CD8-positive, alpha-beta memory T cell (primary cell): ENCODE measurements at places on chromosomes 3 and 15. TPM values are rescaled to one million over a fixed set of nuclear protein-coding genes. Genes with fewer than 3 reads are reported as not detected.
A peak's percentile ranks its signal among the peaks of the same experiment; 100 is the strongest.

DNA sequence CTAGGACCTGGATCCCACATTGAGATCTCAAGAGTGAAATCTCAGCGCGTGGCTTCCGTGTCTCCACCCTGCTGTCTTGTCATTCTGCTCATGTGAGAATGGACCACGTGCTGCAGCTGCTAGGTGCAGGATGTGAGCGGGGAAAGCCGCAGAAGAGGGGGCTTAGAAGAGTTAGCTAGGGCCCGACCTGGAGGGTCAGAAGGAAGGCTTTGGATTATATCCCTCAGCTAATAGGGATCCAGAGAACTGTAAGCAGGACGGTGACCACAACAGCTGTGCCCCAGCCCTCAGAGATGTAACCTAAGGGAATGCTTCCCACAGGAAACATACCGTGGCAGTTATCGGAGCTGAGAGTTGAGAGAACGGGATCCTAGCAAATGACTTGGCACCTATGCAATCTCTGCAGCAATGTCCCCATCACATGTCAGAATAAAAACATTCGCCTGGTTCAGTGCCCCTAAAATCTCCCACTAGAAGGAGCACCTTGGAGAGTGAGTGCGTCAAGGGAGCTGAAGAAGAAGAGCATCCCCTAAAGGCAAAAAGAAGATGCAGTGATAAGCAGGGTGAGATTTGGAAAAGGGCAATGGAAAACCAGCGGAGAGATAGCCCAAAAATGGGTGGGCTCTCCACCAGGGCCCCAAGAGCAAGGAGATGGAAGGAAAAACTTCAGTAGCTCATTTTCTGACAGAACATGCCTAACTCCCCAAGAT lies 76.9 kb upstream of the ST8SIA2 start:
- H3K27ac ChIP-seq: no peak overlapping the region
- H3K27me3 ChIP-seq: no peaks in the 10 kb centered on the region
- H3K36me3 ChIP-seq: no peaks in the 10 kb centered on the region
- no peaks in the 10 kb centered on the region for H3K4me1 ChIP-seq
- no peak for DNase-seq
- no peak overlapping the region for H3K4me3 ChIP-seq

DNA sequence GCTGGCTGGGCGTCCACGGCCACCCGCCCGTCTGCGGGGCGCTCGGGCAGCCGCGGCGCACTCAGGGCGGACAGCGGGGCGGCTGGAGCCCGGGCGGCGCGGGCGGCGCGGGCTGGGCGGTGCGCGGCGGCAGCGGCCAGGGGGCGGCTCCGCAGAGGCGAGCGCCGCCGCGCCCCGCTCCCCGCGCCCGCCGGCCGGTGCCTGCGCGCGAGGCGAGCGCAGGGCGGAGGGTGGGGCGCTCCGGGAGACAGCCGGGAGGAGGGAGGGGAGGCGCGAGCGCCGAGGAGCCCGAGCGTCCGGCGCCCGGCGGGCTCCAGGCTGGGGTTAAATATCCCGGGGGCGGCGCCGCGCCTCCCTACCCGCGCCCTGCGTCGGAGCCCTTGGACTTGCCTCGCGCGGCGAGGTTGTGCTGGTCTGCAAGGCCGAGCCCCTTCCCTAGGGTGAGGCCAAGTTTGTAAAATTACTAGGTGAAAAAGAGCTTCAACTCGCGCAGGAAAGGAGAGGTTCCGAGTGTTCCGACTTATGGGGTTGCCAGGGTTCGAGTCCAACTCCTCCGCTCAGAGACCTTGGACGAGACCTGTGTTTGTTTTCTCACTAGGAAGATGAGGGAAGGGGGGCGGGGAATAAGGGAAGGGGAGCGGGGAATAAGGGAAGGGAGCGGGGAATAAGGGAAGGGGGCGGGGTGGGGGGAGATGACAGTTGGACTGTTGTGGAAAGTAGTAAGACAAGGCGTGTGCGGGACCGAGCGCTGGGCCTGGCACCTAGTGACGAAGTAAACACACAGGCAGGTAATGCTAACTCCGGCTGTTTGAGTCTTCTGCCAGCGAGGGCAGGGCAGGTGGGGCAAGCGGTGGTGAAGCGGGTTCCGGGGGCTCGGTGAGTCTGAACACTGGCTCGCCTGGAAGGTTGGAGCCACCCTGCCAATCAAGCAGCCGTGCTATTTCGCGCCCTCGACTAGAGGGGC lies at the start of gene TNFAIP8L3:
Gene TNFAIP8L3, minus strand, starts transcription at position 301 of the 964 bp plus-strand sequence. CDS start 311 bp downstream, outside the sequence.
- DNase-seq: no peak
- H3K4me3 ChIP-seq: no peak within 1 kb of the TSS
- H3K27ac ChIP-seq: no peak within 1 kb of the TSS
- H3K4me1 ChIP-seq: no peaks in the 10 kb centered on the region

Gene CSPG5
- 0.53 TPM for total RNA-seq

Gene LINGO1
- not detected for total RNA-seq

- H3K4me3 ChIP-seq: no peak overlapping the region
- no peaks in the 10 kb centered on the region for H3K36me3 ChIP-seq
- H3K4me1 ChIP-seq: no peaks in the 10 kb centered on the region
- no peaks in the 10 kb centered on the region for H3K27me3 ChIP-seq
- DNase-seq: no peak
- H3K27ac ChIP-seq: no peak overlapping the region
These were observed 393.2 kb downstream of the SOX2 start for GRCh38 chr3:182104881-182105280.

- H3K27me3 ChIP-seq: no peaks in the 10 kb centered on the region
- DNase-seq: no peak
These were observed 244.3 kb downstream of the ZIC1 start for GRCh38 chr3:147653367-147653923.

- no peaks in the 10 kb centered on the region for H3K36me3 ChIP-seq
- H3K4me3 ChIP-seq: no peak overlapping the region
- DNase-seq: peak; percentile 15
These were observed 88.8 kb upstream of the ARHGEF3 start for GRCh38 chr3:56890448-56891091.

- DNase-seq: no peak
- no peak overlapping the region for H3K27ac ChIP-seq
- H3K4me1 ChIP-seq: no peaks in the 10 kb centered on the region
- no peak overlapping the region for H3K4me3 ChIP-seq
- H3K36me3 ChIP-seq: no peaks in the 10 kb centered on the region
- H3K27me3 ChIP-seq: no peaks in the 10 kb centered on the region
These were observed 58.6 kb downstream of the SYNM start for GRCh38 chr15:99163271-99164062.

- H3K27ac ChIP-seq: no peak overlapping the region
- H3K4me3 ChIP-seq: no peak overlapping the region
- no peak for DNase-seq
These were observed 11.2 kb upstream of the GTF2A2 start for GRCh38 chr15:59668556-59668955.

Gene MAGEF1
- total RNA-seq: 25.0 TPM

- no peaks in the 10 kb centered on the region for H3K27me3 ChIP-seq
- no peaks in the 10 kb centered on the region for H3K4me1 ChIP-seq
- no peak overlapping the region for H3K4me3 ChIP-seq
- no peaks in the 10 kb centered on the region for H3K36me3 ChIP-seq
- no peak for DNase-seq
These were observed 42.6 kb downstream of the ANKRD28 start for GRCh38 chr3:15755181-15755580.

DNA sequence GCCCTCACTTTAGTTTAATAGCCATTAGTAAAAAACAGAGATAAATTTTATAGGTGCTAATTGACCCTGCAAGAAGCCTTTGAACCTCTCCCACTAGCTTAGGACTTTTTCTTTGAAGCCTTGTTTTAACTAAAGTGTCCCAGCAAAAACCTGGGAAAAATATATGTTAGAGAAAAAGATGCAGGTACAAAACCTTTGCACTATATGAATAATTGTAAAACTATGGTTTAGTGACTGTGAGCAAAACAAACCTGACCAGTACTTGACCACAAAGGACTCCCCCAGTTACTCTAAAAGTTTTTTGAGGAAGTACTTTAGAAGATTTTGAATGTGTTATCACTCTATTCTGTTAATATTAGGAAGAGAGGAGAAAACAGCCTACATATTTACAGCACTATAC lies 123.3 kb upstream of the TP63 start:
- H3K27ac ChIP-seq: no peak overlapping the region
- no peaks in the 10 kb centered on the region for H3K36me3 ChIP-seq
- no peak overlapping the region for H3K4me3 ChIP-seq
- no peaks in the 10 kb centered on the region for H3K27me3 ChIP-seq

GRCh38 chr3:525415-525814 lies 328.9 kb downstream of the CHL1 start:
- no peak overlapping the region for H3K27ac ChIP-seq
- DNase-seq: no peak
- no peaks in the 10 kb centered on the region for H3K4me1 ChIP-seq
- no peak overlapping the region for H3K4me3 ChIP-seq

GRCh38 chr3:133162670-133163305 lies 124.6 kb downstream of the TMEM108 start:
- no peak overlapping the region for H3K27ac ChIP-seq
- no peaks in the 10 kb centered on the region for H3K27me3 ChIP-seq
- no peaks in the 10 kb centered on the region for H3K36me3 ChIP-seq
- H3K4me3 ChIP-seq: no peak overlapping the region
- H3K4me1 ChIP-seq: no peaks in the 10 kb centered on the region
- DNase-seq: no peak

DNA sequence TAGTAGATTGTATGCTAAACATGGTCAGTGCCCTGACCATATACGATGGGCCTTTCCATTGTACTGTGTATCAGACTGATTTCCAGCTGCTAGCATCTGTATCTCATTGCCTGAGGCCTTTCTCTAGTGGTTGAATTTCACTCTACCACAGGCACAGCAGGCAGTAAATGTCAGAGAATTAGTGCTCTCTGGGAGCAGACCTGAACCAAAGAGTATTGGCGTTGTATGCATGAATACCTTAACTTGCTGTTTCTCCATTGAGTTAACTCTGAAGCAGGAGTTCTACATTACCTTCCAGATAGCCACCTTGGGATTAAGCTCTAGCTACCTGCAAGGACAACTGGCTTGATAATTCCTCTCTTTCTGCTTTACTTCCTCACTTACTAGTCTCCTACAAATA lies 439.2 kb upstream of the EPHA3 start:
- no peak overlapping the region for H3K27ac ChIP-seq
- no peaks in the 10 kb centered on the region for H3K4me1 ChIP-seq
- DNase-seq: no peak
- no peaks in the 10 kb centered on the region for H3K27me3 ChIP-seq
- H3K36me3 ChIP-seq: no peaks in the 10 kb centered on the region
- no peak overlapping the region for H3K4me3 ChIP-seq

Gene LAMB2
- total RNA-seq: 0.58 TPM

DNA sequence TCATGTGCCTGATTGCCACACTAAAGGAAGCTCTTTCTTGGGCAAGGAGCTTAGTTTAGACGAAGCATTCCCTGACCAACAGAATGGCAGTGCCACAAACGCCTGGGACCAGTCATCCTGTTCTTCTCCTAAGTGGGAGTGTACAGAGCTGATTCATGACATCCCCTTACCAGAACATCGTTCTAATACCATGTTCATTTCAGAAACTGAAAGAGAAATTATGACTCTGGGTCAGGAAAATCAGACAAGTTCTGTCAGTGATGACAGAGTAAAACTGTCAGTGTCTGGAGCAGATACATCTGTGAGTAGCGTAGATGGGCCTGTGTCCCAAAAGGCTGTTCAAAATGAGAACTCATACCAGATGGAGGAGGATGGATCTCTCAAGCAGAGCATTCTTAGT lies 18.4 kb downstream of the SENP5 start:
- H3K36me3 ChIP-seq: peaks cover 22% of the 10 kb centered on the region
- H3K4me1 ChIP-seq: peaks cover 7% of the 10 kb centered on the region
- H3K27ac ChIP-seq: no peak overlapping the region
- no peaks in the 10 kb centered on the region for H3K27me3 ChIP-seq

Gene CLRN1
- total RNA-seq: not detected
